NCI-H1436 treated with DMSO at 0.1 percent for 48 hours (cell line): ENCODE measurements at places on chromosomes 1 and 21.

DNA sequence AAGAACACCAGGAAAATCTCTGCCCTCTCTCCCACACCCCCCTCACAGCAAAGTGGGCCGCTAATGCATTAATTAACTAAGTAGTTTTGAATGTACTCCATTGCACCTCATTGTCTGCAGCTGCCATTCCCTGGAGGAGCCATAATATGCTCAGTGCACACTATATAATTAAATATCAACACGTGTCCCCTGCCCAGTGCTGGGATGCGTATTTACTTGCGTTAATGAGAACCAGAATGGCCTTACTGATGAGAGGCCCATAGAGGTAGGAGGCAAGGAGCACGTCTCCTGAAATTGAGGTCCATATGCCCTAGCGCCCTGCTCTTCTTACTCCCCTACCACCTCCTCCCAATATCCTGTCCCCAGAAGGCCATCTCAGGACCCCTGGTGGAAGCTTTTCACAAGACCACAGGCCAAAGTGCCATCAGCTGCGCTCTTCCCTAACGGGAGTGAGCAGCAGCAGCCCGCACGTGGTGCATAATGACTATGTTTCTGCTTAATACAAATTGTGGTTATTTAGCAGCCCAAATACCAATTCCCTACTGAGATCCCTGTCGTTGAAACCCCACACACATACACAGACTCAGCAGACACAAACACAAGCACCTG lies 76.8 kb downstream of the PLXNA2 start:
- peak; percentile 85 for DNase-seq

DNA sequence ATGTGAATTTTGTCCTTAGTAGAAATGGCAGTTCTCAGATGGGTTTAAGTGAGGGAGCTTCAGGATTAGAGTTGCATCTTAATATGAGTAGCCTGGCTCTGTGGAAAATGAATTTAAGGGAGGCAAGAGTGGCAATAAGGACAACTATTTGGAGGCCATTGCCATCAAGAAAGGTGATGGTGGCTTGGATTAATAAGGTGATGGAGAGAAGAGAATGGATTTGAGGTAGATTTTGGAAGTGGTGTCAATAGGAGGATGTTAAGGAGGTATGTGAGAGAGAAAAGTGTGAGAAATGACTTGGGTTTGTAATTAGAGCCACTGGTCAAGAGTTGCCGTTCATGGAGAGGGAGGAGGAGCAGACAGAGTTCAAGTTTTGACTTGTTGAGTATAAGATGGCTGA lies 16.3 kb downstream of the CLIC4 start:
- no peak for DNase-seq

DNA sequence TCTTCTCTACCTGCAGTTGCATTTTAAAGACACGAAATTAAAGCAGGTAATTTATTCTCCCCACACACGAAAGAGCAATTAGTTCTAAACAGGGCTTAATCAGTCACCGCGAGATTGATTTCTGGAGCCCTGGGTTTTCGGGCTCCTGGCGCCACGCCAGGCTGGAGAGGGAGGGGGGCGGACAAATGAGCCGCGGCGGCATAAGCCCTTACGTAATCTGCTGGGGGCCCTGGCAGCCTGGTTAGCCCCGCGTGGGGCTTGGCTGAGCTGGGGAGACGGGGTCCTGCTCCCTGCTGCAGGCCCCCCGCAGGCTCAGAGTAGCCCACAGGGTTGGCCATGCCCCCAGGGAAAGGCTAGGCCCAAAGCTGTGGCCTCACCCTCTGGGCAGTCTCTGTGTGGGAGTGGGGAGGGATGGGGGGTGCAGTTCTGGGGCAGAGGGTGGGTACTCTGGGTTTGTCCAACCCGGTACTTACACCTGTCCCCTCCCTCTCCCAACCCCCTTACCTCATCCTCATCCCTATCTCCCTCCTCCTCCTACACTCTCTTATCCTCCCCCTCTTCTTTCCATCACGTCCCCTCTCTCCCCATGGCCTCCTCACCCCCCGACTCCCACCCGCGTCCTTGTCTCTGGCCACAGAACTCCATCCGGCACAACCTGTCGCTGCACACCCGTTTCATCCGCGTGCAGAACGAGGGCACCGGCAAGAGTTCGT lies 19.9 kb downstream of the FOXO6 start:
- peak; percentile 88 for DNase-seq

GRCh38 chr1:157156058-157156541 lies 17.9 kb upstream of the ETV3 start:
- DNase-seq: no peak

DNA sequence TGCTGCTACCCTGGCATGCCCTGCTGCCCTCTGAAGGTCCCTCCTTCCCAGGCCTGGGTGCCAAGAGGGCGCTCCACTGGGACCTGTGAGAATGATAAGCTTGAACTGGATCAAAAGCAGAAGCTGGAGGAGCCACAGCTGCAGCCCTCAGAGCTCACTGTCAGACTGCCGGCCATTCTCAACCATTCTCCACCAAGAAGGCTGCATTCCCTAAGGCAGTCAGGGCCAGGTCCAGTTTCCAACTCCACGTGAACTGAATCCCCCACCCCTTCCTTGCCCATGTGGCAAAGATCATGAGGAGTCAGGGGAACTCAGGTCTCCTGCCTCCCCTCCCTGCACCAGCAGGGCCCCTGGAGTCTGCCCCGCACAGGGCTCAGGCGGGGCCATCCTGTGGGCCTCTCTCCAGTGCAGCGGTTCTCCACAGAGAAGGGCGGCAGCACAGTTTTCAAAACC lies 19.5 kb downstream of the SLC1A7 start:
- no peak for DNase-seq

DNA sequence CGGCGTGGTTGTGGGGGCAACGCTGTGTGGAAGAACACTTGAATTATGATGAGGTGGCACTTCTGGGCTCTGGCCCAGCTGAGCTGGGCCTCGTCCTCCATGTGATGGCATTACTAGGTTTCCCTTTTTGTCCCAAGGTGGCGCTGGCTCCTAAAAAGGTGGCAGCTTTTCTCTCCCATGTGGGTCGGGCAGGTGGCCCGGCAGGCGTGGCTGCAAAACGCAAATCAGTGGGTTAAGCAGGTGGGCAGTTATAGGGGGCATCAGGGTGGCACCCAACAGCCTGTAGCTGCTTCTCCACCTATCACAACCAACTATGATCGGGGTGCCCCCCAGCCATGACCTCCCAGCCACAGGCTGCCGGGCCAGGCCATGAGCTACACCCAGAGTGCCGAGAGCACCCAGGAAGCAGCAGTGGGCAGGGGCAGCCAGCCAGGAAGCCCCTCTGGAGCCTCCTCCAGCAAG lies 59.6 kb downstream of the KCNAB2 start:
- no peak for DNase-seq

- no peak for DNase-seq
These were observed 3.4 kb downstream of the FOXO6 start for GRCh38 chr1:41364442-41365319.

- no peak for DNase-seq
These were observed 57.6 kb downstream of the SIM2 start for GRCh38 chr21:36756527-36756926.

GRCh38 chr1:202348005-202348508 lies 442 bp upstream of the PPP1R12B start:
- no peak for DNase-seq

DNA sequence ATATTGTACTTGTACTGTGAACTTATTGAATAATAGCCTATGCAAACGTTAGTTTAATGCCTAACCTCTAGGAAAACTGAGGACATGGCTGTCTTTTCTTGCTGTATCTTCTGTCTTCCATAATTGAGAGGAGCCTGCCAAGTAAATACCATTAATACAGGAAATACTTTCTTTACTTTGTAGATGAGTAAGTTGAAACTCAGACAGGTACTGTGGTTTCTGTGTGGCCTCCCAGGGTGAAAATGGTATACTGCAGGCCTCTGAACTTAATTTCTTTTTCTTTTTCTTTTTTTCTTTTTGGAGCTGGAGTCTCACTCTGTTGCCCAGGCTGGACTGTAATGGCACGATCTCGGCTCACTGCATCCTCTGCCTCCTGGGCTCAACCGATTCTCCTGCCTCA lies 208.8 kb upstream of the ADGRL4 start:
- DNase-seq: no peak

- DNase-seq: no peak
These were observed 247.9 kb upstream of the DUSP10 start for GRCh38 chr1:221989741-221990140.

DNA sequence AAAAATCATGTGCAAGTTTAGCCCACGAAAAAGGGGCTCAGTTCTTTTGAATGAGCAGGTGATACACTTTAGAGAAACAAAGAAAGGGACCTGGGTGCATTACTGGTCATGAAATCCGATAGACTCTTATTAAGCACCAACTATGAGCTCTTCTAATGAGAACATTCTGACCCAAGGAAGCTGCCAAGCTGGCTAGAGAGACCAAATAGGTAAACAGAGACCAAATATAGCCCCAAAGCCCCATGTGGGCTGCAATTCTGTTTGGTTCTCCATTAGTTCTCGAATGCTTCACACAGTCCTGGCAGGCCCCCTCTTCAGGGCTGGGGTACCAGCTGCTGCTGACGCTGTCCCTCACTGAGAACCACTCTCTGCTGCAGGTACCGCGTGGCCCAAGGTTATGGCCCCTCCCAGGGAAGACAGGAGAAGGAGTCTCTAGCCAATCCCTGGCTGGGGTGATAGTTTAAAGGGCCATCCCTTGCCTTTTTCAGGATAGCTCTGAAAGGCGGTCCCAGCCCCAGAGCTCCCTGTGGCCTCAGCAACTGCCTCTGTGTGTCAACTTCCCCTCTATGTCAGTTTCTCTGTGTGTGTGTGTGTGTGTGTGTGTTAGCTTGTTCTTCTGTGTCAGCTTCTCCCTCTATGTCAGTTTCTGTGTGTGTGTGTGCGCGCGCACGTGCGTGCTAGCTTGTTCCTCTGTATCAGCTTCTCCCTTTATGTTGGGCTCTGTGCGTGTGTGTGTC lies 7.1 kb upstream of the UBXN10 start:
- no peak for DNase-seq
